ENCODE measurements at places on chromosomes 7 and 10.
A peak's percentile ranks its signal among the peaks of the same experiment; 100 is the strongest.

DNA sequence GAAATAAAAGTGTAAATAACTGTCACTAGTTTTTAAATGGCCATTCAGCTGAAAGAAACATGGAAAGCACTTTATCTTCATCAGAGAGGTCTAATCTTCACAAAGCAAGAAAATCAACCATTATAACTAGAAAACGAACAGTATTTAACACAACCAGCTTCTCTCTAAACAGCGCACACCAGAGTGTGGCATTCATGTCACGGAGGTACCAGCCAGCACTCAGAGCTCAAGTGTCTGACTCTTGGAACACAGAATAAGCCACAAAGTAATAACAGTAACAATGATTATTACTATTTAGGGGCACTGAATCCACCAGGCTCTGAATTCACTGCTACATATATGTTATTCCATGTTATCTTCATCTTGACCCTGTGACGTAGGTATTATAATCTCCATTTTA, 60.1 kb downstream of the IFIT5 start:
- no peak for DNase-seq

- no peak for DNase-seq
Measured at GRCh38 chr7:47361746-47362215, 220.1 kb downstream of the TNS3 start.

- DNase-seq: no peak
Measured at GRCh38 chr7:14021069-14021468, 31.6 kb upstream of the ETV1 start.

DNA sequence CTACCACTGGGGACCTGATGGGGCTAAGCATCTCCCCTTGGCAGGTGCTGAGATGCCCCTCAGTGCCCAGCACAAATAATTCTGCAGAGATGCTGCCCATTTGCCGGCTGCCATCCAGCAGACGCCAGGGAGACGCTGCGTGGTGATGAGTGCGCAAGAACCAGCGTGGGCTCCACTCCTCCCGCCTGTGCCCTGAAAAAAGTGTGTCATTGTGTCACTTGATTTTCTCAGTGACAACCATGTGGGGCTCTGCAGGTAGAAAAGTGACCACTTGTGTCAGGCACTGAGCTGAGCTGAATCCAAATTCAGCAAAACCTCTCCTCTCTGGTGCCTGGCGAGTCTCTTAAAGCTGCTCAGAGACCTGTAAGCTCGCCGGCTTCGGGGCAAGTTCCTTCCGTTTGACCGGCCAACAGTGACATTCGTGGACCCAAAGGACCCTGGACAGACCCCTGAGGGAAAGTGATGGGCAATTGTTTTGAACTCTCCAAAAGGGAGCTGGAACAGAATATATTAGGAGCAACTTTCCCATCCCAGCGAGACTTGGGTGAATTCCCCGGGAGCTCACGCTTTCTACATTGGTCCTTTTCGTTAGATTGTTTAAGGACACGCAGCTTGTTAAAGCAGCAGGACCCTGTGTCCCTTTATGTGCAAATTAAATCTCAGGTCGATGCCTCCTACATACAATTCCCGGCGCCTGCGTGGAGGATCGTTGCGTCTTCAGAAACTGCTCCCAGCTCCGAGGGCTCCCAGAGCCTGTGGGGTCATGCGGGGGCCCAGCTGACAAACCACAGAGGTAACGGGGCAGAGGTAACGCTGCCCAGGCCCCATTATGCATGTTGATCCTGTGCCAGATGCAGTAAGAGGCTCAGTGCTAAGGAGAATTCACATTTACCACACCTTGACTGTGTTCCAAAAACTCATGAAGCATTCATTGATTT, 332.7 kb downstream of the ADARB2 start:
- DNase-seq: peak; percentile 8

DNA sequence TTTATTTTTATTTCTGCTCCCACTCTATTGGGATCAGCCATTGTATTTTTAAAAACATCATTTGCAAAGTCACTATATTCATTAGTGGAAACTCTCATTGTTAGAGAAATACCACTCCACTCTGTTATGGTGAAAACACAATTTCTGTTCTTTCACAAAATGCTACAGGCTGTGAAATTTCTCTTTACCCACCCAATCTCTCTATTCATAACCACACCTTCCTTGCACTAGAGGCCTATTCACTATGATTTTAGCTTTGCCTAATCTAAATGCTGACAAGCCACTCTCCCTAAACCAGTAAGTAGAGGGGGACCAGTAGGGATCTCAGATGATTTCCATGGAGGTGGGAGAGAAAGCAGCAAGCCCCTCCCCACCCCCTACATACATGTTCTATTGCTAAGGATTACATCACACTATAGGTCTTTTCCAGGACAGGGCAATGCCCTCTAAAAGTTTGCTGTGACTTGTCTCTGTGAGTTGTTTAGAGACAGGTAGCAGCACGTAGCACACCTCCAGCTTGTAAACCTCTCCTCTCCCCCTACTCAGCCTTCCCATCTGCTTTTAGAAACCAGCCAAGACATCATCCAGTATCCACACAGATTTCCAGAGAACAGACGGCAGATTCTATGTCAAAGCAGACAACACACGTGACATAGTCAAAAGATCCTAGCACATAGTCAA, 58.3 kb upstream of the PPP1R3C start:
- DNase-seq: no peak

GRCh38 chr7:21507627-21508343, 35.1 kb upstream of the DNAH11 start:
- peak; percentile 31 for DNase-seq

- no peak for DNase-seq
Measured at GRCh38 chr7:122067077-122067476, 77.0 kb downstream of the AASS start.

DNA sequence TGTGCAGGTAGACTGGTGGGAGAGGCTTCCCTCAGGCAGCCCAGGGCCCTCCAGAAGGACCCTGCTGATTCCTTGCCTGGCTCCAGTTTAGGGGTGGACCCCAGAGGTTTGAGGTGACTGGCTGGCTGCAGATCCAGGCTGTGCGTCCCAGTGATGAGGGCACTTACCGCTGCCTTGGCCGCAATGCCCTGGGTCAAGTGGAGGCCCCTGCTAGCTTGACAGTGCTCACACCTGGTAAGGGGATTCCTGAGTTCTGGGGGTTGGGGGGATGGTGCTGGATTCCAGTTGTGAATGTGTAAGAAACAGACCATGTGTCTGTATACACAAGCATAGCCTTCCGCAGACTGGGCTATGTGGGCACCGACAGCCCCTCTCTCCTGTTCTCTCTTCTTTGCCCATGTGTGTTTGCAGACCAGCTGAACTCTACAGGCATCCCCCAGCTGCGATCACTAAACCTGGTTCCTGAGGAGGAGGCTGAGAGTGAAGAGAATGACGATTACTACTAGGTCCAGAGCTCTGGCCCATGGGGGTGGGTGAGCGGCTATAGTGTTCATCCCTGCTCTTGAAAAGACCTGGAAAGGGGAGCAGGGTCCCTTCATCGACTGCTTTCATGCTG, 2.7 kb downstream of the KAZALD1 start:
- no peak for DNase-seq

- no peak for DNase-seq
Measured at GRCh38 chr10:63585041-63585440, 63.8 kb downstream of the REEP3 start.

DNA sequence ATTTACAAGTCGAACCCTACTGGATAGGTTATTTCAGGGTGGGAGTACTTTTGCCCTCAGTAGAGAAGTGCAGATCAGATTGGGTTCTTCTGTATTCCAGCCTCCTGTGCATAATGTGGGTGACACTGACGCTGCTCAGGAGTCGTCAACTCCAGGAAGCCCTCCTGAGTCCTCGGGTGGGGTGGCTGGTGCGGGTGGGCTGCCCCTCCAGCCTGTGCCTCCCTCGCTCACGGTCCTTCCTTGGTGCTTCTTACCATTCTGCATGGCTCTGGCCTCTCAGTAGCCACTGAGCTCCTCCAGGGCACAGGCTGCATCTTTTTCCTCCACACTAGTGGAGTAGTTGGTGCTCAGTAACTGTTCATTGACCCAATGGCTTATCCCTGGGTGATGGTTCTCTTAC, 4.3 kb downstream of the CDH23 start:
- peak; percentile 8 for DNase-seq

DNA sequence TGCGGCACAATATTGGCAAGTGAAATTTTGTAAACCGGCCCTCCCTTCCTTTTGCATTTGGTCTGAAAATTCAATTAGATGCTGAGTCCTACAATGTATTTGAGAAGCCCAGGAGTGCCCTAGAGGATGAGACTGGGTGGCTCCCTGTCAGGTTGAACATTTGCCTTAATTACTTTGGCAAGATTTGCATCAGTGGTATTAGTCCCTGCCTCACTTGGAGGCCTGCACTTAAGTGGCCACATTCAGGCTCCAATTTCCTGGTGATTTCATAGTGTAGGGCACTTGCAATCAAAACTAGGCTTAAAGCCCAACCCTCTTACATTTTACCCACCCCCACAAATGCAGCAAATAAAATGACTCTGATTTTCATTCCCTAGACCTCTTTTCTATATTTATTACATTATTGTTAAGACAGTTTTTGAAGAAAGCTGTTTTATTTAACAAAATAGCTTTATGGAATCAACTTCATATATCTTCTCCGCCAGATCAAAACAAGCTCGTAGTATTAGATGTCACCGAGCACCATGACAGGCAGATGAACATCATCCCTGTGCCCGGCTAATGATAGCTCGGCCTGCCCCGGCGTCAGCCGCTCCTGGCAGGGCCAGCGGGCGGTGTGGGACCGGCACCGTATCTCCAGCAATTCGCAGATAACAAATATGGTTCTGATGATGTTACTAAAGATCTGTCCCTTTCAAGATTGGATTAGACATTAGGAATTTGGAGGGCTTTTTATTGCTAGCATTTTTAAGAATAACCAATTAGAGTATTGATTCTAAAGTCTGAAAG, 73.6 kb downstream of the EGFR start:
- no peak for DNase-seq

GRCh38 chr10:80268266-80268665, 21.2 kb downstream of the MAT1A start:
- DNase-seq: no peak

GRCh38 chr10:112583236-112583939, 136.4 kb downstream of the VTI1A start:
- no peak for DNase-seq

GRCh38 chr7:38561166-38561565, 70.0 kb downstream of the AMPH start:
- no peak for DNase-seq

DNA sequence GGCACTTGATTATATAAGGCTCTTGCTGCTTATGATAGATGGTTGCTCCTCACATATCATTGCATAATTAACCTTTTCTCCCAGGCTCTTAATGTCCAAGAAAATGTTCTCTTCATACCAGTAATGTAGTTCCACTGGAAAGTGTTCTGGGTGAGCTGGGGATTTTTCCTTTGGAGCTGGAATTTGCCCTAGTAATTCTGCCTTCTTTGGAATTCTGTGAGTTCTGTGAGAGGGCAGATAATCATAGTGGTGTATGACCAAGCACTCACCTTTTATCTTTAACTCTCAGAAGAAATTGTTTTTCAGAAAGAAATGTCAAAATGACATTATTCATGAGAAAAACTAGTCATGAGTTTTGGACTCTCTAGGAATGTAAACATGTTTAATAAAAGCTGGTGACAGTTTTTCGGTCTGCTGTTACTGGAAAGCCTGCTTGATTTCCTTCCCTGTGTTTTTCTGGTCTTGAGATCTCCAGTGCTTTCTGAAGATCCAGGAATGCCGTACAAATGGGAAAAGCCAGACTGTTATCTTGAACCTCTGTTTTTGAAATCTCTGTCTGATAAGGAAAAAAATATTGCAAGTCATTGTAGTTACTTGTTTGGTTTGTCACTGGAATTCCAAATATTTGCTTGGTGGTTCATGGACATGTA, 148.3 kb upstream of the PRPS1L1 start:
- no peak for DNase-seq

DNA sequence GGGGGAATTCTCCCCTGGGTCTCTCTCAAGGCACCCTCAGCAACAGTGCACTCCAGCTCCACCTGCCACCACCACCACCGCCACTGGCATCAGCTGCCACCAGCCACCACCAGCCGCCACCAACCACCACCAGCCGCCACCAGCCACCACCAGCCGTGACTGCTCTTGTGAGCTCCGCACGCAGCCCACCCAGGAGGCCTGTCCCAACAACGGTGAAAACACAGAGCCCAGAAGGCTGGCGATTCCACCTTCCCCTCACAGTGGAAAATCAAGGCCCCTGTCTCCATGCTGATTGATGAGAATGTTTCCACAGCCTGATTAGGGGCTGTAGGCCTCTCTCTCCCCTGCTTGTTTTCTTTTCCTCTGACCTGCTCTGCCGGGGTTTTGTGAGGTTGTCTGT, 41.1 kb downstream of the COBL start:
- no peak for DNase-seq

DNA sequence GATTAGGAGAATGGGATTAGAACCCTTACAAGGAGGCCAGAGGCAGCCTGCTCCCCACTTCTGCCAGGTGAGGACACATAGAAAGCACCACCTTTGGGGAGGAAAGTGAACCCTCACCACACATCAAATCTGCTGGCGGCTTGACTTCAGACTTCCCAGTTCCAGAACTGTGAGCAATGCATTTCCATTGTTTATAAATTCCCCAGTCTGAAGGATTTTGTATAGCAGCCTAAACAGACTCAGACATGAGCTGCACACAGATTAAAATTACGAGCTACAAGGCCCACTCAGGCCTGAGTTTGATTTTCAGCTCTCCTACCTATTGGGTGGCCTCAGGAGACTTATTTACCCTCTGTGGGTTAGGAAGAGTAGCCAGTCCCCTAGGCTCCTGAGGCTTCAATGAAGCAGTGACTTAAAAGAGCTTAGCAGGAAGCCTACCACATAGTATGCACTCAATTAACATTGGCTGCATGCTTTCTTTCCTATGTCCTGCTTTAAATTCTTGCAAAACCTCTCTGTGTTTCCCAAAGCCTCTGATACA, 350.7 kb upstream of the ZMIZ1 start:
- DNase-seq: no peak
